ENCODE measurements at places on chromosomes 7 and 10. TPM values are rescaled to one million over a fixed set of nuclear protein-coding genes. Genes with fewer than 3 reads are reported as not detected.
A peak's percentile ranks its signal among the peaks of the same experiment; 100 is the strongest.

- no peak for DNase-seq
Measured at GRCh38 chr10:47257396-47258120, 42.4 kb upstream of the GDF10 start.

DNA sequence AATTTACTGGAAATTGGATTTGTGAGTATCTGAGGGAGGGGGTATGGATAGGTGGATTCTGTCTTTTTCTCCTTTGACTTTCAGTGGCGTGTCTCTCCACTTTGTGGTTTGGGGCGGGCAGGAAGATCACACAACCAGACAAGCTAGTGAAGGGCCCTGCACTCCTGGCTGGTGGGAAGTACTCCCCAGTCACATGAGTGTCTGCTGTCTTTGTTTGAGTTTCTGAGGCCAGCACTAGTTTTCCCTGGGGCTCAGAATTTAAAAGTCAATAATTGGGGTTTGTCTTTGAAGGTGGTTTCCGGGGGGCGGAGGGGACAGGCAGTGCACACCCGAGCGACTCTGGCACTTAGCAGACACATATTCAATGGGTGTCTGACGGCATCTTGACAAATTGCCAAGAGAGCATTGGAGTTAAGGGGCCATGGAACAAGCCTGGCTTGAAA lies 120.1 kb downstream of the WDFY4 start:
- no peak for DNase-seq

GRCh38 chr10:97042081-97042480 lies 143.7 kb downstream of the SLIT1 start:
- DNase-seq: no peak

Gene SSMEM1
- not detected for total RNA-seq

DNA sequence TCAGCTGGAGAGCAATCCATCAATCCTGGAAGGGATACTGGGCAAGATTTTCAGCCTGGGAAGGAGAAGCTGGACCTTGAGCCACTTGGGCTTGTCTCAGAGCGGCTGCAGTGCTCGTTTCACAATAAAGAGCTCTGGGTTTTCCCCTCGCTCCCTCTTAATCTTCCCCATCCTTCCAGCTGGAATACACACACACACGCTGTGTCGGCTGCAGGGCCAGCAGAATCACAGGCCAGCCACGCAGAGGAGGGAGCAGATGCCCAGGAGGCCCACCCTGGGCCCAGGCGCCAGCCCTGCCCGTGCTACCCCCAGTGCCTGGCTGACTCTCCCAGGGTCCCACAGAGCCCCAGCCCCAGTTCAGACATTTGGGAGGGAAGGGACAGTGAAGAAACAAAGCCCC lies 255.1 kb downstream of the TNS3 start:
- DNase-seq: no peak

DNA sequence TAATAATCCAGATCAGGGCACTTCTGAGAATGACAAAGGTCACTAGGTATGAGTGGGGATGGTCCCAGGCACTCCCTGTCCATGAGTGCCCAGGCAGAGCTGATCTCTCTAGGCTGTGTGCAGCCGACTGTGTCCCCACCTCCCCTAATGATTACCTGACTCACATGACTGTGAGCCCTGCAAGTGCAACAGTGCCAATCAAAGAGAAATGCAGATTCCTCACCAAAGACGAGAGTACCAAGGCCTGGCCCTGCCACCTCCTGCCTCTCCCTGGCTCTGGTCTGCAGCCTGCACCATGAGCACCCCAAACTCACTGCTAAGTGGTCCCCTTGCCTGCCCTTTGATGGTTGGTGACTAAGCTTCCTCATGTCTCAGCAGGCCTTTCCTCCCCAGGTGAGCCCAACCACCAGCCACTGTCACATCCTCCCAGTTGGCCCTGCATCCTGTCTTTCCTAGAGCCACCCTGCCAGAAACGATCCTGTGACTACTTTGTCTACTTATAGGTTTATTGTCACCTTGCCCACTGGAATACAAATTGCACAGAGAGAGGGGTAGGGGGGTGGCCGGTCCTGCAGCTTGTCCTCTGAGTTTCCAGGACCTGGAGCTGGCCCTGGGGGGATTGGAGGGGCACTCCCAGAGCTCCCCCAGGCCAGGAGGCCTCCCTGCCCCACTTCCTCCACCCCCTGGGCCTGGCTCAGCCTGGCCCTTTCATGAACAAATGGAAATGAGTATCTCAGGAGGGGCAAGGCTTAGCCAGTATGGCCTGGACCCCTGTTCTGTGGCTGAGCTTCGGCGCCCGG lies 22.4 kb upstream of the GDF10 start:
- peak; percentile 29 for DNase-seq

Gene PLEKHS1
- 0.05 TPM for total RNA-seq

DNA sequence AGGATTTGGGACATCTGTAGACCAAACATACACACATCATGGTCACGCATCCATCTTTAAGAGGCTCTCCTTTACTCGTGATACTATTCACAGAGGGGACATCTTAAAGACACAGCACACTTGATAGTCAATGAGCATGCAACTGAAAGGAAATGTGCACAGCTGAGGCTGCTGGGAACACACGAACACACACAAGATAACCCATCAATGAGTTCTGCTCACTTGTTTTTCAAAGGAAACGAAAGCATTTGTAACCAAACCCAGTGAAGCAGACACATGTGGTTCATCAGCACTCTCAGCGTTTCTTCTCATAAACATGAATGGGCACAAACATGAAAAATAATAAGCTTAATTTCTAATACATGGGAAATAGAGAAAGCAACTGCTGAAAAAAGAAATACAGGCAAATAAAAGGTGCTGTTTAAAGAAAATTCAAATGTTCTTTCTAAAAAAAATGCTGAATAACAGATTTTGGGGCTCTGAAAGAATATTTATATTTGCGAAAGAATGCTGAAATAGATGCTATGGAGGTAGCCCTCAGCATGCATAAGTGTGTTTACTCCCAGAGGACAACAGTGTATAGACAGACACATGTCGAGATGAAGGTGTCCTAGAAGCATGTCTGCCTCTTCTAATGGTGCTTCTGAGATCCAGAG lies 59.7 kb upstream of the LAMB4 start:
- DNase-seq: no peak

GRCh38 chr7:37770838-37771237 lies 77.6 kb upstream of the NME8 start:
- DNase-seq: no peak

GRCh38 chr10:56662765-56663447 lies 301.8 kb upstream of the ZWINT start:
- DNase-seq: no peak

Gene VSTM4
- total RNA-seq: 0.20 TPM

DNA sequence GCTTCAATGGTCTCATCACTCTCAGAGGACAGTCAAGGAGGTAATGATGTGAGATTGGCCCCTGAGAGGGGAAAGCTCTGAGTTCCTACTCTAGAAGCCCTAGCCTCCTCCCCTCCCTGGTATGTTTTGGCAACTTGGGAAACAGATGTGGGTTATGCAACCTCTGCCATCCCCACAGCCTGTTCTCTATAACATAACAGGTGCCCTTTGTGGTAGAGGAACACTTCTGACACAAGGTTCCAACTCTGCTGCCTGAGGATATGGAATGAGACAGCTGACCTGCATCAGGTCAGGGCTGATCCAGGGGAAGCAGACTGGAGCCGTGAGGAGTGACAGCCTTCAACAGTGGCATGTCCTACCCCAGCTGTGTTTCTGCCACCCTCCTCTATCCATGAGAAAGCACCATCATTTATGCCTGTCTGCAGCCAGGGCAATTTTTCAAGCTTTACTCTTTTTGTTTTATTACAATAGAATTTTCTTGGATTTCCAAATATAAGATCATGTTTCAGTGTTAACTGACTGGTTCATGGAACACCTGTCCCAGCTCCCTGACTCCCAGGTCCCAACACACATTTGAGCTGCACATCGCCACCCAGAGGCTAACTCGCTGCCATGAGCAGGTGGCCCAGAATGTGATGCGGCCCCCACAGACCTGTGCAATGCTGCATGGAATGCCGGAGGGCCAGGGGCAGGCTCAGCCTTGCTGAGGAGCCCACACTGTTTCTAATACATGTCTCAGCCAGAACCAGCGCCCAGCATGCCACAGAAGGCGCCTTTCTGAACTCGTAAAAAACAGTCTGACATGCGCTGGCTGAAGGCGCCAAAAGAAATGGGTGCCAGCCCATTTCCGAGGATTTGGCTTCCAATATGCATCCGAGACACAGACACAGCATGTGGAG lies 124.8 kb upstream of the CHST15 start:
- no peak for DNase-seq

GRCh38 chr10:74548676-74549075 lies 277.7 kb upstream of the KAT6B start:
- DNase-seq: no peak

- DNase-seq: no peak
Measured at GRCh38 chr10:24536636-24537035, 187.1 kb downstream of the ARHGAP21 start.

Gene DDC
- not detected for total RNA-seq

Gene AOC1
- total RNA-seq: not detected

DNA sequence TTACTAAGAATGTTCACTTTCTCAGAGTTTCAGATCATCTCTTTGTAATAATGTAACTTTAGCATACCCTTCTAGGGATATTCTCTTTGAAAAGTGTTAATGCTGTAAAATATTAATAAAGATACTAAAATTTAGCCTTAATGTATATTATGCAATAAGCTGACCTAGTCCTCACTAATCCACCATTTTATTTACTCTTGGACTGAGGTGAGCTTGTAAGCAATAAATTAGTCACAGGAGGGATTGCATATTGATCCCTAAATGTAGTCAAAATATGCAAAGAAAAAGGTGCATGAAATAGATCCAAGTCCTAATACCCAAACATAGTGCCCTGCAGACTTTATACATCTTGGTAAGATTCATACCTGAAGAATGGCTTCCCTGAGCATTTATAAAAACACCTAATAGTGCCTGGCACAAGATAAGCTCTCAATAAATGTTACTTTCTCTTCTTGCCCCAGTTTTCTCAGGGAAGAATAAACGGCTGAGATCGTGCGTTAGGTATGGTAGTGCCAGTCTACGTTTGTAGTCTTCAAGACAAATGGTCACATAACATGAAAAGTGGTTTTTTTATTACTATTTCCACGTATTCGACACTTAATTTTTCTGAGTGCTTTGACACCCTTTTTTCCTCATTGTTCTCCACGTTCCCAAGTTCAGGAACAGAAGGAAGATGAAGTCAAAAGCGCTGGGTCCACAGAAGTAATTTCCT lies 14.3 kb downstream of the INSIG1 start:
- no peak for DNase-seq
